ENCODE measurements at places on chromosomes 13 and 19.

- no peak for DNase-seq
These were observed 546 bp downstream of the TBC1D4 start for GRCh38 chr13:75481176-75482069.

DNA sequence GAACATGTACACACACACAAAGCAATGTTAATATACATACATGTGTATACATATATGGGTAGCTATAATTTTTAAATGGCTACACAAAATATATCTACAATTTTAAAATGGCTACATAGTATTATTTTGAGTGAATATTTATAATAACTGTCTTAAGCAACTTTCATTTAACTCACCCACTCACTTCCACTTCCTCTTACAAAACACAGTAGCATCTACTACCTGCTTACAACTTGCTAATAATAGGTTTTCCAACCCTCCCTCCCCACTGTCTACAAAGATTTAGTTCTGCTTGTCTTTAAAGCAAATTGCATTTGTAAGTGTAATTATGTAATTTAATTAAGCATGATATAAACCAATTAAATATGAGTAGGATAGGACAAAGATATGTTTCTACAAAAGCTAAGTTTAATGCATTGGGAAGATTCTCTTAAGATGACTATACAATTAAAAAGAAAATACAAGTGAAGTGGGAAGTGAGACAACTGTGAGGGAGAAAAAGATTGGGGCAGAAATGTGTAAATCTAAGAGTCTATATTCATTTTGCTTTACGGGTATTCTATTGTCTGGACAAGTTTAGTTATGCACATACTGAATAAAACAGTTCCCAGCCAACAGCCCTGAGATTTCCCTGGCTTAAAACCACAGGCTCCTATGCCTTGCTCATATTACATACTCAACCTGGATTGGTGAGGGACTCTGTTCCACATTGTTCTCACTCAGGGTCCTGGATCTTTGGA lies 583.1 kb downstream of the EFNB2 start:
- DNase-seq = no peak

GRCh38 chr19:29381353-29382203 lies 144.2 kb upstream of the VSTM2B start:
- DNase-seq = no peak

DNA sequence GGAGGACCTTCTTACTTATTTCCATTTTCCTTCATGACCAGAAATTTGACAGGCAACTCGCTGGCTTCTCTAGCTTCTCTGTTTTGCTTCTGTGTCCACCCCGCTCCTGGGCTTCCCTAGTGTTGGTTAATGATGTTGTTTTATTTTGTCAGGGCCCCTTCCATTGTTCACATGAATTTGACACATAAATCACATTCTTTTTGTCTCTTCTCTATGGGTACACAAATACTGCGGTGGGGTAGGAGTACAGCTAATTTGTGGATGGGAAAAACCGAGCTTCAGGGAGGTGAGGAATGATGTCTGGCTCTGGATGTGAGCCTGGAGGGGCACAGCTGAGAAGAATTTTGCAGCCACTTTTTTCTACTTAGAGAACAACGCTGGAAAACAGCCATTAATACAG lies 199.8 kb downstream of the DNAJC15 start:
- DNase-seq = no peak

DNA sequence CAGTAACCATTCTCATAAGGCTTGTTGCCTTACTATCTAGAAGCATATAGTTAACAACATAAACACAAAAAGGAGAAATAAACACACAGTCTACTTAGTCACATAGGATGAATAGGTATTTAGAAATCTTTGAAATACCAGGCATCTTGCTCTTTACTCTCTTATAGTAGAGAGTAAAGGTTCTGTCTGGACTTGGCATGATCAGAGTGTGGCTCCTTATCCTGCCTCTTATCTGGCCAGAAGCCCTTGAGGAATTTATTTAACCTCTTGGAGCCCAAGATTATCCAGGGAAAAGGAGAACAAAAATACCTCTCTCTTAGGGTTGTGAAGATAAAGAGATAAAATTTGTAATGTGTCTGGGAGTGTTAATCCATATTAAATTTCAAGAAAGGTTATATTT lies 100.2 kb upstream of the MBNL2 start:
- DNase-seq = no peak

Measured in NCI-H2107 (cell line).